ENCODE measurements at places on chromosomes 3 and 15. TPM values are rescaled to one million over a fixed set of nuclear protein-coding genes. Genes with fewer than 3 reads are reported as not detected.

GRCh38 chr3:23094890-23095462 lies 108.2 kb upstream of the UBE2E2 start:
- no peaks in the 10 kb centered on the region for H3K4me1 ChIP-seq
- DNase-seq, result peak; percentile 28
- H3K27ac ChIP-seq, result no peak overlapping the region
- no peak overlapping the region for H3K4me3 ChIP-seq

DNA sequence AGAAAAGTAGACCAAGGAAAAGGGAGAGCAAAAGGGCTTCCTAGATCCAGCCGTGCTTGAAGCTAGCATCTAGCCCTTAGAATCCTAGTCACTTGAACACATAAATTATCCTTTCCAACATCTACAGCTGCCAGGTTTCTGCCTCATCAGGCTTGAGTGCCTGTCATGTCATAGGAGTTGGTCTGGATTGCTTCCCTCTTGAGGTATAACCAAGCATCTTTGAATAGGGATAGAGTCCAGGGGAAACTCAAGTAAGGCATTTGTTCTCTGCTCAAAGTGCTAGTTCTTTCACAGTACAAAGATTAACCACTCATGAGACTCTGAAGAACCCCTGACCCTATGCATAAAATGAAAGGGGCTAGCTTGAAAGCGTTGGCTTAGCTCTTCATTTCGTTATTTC lies 72.3 kb downstream of the SLCO3A1 start:
- no peak overlapping the region for H3K27ac ChIP-seq
- no peak for DNase-seq
- H3K4me3 ChIP-seq, result no peak overlapping the region
- no peaks in the 10 kb centered on the region for H3K27me3 ChIP-seq

DNA sequence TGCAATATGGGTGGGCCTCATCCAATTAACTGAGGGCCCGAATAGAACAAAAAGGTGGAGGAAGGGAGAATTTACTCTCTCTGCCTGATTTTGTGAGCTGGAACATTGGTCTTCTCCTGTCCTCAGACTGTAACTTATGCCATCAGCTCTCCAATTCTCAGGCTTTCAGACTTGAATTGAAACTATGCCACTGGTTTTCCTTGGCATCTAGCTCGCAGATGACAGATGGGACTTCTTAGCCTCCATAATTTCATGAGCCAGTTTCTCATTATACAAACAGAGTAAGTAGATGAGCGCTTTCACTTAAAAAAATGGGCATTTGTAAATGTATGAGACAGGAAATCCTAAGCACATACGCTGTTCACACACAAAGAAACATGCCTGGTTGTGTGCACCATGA lies 8.7 kb upstream of the PTX3 start:
- H3K27me3 ChIP-seq, result no peaks in the 10 kb centered on the region
- no peak overlapping the region for H3K27ac ChIP-seq
- no peak overlapping the region for H3K4me3 ChIP-seq
- no peaks in the 10 kb centered on the region for H3K36me3 ChIP-seq
- DNase-seq, result no peak

GRCh38 chr3:172317984-172318383 lies 130.3 kb downstream of the GHSR start:
- H3K27me3 ChIP-seq, result no peaks in the 10 kb centered on the region
- no peak for DNase-seq
- no peak overlapping the region for H3K4me3 ChIP-seq

GRCh38 chr3:134751831-134752230 lies 43.2 kb upstream of the EPHB1 start:
- H3K4me3 ChIP-seq, result no peak overlapping the region
- H3K27me3 ChIP-seq, result no peaks in the 10 kb centered on the region
- no peaks in the 10 kb centered on the region for H3K4me1 ChIP-seq
- no peak overlapping the region for H3K27ac ChIP-seq
- no peaks in the 10 kb centered on the region for H3K36me3 ChIP-seq

Gene GOLGB1
- total RNA-seq, result 54.5 TPM
